ENCODE measurements at places on chromosomes 2 and 18.

DNA sequence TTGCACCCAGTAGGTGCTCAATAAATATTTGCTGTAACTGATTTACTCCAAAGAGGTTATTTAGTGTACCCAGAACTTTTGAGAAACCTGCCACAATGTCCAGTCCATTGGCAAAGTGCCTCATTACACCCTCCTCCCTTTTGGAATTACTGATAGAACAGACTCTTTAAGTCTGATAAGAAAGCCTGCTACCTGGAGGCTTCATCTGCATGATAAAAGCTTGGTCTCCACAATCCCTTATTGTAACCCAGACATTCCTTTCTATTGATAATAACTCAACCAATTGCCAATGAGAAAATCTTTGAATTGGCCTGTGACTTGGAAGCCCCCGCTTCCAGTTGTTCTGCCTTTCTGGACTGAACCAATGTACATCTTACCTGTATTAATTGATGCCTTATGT is 281.2 kb upstream of the FBXO11 start:
- DNase-seq: no peak

GRCh38 chr2:230902180-230902899 is 22.7 kb downstream of the GPR55 start:
- peak; percentile 78 for DNase-seq

GRCh38 chr18:54209471-54210180 is 14.8 kb downstream of the MBD2 start:
- DNase-seq: no peak

DNA sequence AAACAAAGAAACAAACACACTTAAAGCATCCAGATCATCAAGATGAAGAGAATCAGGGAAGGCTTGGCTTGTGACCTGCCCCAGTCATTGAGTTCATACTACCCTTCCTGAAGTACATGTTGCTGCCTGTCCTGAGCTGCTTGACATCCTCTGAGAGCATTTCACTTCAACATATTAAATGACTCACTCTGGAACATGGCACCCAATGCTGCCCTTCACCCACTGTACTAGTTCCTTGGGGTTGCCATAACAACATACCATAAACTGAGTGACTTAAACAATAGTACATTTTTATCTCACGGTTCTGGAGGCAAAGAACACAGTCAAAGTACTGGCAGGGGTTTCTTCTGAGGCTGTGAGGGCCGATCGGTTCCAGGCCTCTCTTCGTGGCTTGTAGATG is 371.3 kb downstream of the RNF144A start:
- DNase-seq: no peak

GRCh38 chr18:55623626-55624025 is 35.6 kb upstream of the TCF4 start:
- DNase-seq: no peak

GRCh38 chr18:67367540-67367939 is 149.0 kb downstream of the DSEL start:
- DNase-seq: no peak

GRCh38 chr2:12045864-12046291 is 299.4 kb downstream of the LPIN1 start:
- DNase-seq: no peak

DNA sequence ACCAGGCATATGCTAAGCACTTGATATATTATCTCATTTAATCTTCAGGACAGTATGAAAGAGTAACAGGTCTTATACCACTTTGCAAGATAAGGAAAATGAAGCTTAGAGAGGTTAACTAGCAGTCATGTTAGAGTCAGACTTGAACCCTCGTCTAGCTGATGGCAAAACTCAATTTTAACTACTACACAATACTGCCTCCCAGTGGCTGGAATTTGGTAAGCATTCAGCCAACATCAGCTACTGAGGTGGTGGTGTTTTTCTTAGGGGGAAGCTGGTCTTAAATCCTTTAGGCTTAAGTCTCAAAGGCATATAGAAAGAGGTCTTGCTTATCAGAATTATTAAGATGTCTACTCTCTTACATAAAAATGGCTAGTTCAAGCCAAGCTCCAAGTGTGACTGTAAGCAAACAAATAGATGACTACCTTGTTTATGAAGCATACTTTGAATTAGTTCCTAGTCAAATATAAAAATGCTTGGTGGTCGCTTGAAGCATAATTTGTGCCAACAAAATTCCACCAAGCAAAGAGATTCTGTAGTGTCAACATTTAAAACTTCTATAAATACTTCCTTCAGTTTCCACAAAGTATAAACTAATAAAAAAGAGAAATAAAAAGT is 325.4 kb upstream of the FIGN start:
- DNase-seq: peak; percentile 77

- no peak for DNase-seq
These were observed 87.3 kb downstream of the BABAM2 start for GRCh38 chr2:27977731-27978312.

DNA sequence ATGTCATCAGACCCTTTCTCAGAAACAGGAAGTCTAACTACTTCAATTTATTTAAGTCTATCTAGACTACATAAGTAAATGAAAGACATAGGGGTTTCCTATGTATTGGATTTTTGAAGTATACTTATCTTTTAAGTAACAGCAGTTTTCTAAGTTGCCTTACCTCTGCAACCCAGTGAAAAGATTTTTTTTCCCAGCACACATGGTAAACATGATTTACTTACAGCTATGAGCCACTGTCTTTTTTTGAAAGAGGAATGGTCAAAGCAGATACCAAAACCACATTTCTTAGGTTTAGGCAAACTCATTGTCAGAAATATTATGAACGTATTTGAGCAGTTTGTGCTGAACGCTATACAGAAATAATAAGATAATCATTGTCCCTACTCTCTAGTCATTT is 78.7 kb upstream of the OTX1 start:
- no peak for DNase-seq

GRCh38 chr2:210226223-210226622 is 976 bp upstream of the ACADL start:
- DNase-seq: no peak

GRCh38 chr2:22885245-22885644 is 499.7 kb upstream of the KLHL29 start:
- DNase-seq: no peak

All from WTC11 (cell line).